Activated CD4-positive, alpha-beta T cell treated with anti-CD3 and anti-CD28 coated beads, Interleukin-2, amount 10 ng/mL, durations not matched to agents 7 days and 5 days (primary cell): ENCODE measurements at places on chromosomes 11 and 22. TPM values are rescaled to one million over a fixed set of nuclear protein-coding genes. Genes with fewer than 3 reads are reported as not detected.

CASP5 gene
- total RNA-seq, result not detected

RAPSN gene
- 0.50 TPM for total RNA-seq

SYT13 gene
- total RNA-seq, result not detected

GDPD4 gene
- not detected for total RNA-seq

GATD1 gene
- 62.1 TPM for total RNA-seq

TTLL12 gene
- 44.6 TPM for total RNA-seq

BCO2 gene
- 1.2 TPM for total RNA-seq

MMP27 gene
- not detected for total RNA-seq

CST6 gene
- not detected for total RNA-seq

DNA sequence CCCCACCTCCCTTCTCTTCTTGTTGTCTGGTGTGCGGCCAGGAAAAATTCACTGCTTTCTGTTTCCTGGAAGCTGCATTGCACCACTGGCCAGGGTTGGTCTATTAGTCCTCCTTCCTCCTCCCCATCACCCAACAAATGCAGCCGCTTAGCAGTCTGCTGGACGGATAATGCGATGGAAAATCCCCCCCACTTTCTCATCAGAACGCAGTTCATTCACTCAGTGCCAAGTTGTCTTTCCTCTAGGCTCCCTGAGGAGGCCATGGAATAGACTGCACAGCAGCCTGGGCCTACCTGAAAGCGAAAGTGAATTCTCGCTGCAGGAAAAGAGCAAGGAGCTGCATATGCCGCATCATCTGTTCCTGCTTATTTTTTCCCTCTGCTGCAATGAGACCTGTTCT, 513.6 kb downstream of the METTL15 start:
- no peak overlapping the region for H3K27ac ChIP-seq
- H3K27me3 ChIP-seq, result no peaks in the 10 kb centered on the region
- H3K36me3 ChIP-seq, result no peaks in the 10 kb centered on the region
- H3K4me3 ChIP-seq, result no peak overlapping the region

DNA sequence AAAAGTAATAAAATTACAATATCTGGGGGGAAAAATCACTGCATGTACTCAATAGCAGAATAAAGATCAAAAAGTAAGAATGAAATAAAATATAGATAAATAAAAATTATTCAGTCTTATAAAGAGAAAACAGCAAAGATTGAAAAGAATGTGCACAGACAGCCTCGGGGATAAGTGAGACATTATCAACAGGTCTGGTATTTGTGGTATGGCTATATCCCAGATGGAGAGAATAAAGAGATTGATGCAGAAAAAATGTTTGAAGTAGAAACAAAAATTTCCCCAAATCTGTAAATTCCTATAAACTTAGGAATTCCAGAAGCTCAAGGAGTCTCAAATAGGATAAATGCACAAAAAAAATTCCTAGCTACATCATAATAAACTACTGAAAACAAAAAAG, 74.5 kb upstream of the LUZP2 start:
- DNase-seq, result no peak
- no peaks in the 10 kb centered on the region for H3K27me3 ChIP-seq
- H3K36me3 ChIP-seq, result no peaks in the 10 kb centered on the region
- no peaks in the 10 kb centered on the region for H3K4me1 ChIP-seq
- no peak overlapping the region for H3K4me3 ChIP-seq

GRCh38 chr22:23896523-23897186, 2.5 kb downstream of the MIF start:
- H3K4me3 ChIP-seq, result peak overlapping the region; percentile 22
- no peaks in the 10 kb centered on the region for H3K27me3 ChIP-seq

DNA sequence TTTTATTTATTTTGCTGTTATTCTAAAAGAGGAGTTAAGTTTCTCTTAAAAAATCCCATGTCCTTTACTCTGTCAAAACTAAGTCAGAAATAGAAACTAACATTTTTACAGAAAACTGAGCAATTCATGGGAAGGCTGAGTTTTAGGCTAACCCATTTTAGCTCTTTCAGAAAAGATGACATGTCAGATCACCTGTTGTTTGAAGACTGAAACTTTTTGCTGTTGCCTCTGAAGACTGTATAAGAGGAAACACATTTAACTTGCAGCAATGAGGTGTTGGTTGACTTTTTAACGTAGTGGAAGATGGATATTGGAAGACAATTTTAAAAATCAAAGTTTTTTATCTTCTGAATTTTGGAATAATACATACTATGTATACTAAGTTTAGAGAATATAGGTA, 115.4 kb downstream of the METTL15 start:
- H3K27ac ChIP-seq, result no peak overlapping the region
- no peak for DNase-seq
- no peaks in the 10 kb centered on the region for H3K27me3 ChIP-seq
- no peak overlapping the region for H3K4me3 ChIP-seq
- H3K4me1 ChIP-seq, result peaks cover 2% of the 10 kb centered on the region
- H3K36me3 ChIP-seq, result peaks cover 9% of the 10 kb centered on the region
